ENCODE measurements at places on chromosomes 1 and 21.

GRCh38 chr1:53066488-53066887 lies 4.5 kb downstream of the PODN start:
- DNase-seq = no peak

GRCh38 chr1:115432061-115432460 lies 94.0 kb upstream of the NGF start:
- DNase-seq = no peak

GRCh38 chr1:184771190-184771691 lies 16.6 kb upstream of the EDEM3 start:
- no peak for DNase-seq

DNA sequence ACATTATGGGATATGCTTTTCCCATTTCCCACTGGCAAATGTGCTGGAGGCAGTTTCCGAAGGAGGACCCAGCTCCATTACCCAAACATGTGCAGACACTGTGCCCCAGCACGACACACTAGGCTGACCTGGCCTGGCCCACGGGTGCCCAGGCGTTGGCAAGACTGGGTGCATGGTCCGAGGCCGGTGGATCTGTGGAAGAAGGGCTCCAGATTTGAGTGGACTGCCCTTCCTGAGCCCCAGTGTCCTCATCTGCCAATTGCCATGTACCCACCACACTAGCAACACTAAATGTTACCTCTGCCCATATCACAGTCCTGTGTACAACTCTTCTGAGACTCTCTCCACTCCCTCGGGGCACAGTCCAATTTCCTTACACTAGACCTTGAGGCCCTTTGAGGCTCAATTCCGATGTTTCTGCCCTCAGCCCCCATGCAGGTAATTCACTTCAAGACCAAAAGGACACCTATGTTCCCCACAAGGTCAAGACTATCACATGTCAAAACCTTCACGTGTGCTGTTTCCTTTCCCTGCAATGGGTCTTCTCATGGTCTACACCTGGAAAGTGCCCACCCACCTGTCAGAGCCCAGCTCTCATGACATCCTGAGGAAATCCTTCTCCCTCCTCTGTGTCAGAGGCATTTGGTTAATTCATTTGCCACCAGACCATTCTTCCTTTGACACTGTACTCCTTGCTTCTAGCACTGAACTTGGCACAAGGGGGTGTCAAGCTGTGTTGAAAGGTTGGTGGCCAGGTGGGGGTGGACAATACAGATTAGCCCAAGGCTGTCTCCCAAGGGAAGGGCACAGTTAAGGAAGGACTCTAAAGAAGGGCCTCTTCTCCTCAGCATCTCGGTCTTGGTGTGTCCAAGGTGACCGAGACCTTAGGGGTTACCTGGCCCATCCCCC lies 124.9 kb downstream of the DMRTB1 start:
- DNase-seq = no peak

- DNase-seq = no peak
Observed at GRCh38 chr1:163837206-163837605, 515.5 kb downstream of the NUF2 start.

DNA sequence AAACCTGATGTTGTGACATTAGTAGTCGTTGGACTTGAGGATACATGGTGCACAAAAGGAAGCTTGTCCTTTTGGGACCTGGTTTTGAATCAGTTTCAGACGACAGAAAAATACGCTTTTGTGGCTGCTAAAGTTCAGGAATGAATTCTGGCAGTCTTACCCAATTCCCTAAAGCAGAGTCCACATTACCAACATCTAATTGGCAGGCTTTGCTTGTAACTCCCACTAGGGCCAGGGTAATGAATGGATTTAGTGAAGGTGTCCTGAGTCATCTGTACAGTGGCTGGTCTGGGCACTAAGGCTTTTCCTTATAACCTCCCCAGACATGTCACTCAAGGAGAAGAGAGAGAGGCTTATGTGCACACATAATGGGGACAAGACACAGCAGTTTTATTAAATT lies 66.2 kb upstream of the RNPC3 start:
- no peak for DNase-seq

- no peak for DNase-seq
Observed at GRCh38 chr1:178768423-178768822, 43.4 kb downstream of the RALGPS2 start.

DNA sequence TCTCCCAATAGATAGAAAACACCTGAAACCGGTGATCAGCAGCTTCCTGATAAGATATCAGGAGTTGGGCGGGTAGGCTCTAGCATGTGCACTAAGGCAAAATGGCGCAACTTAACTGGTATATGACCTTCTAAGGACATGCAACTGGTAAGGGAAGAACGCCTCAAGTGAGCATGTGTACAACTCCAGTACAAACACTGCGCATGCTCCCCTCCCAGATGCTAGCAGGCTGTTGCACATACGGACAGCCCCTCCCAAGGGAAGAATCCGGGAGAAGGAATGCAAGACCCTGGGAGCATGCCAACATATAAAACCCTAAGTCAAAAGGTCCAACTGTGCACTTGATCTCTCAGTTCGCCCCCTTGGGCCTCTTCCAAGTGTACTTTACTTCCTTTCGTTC lies 110.8 kb downstream of the TSEN15 start:
- no peak for DNase-seq

DNA sequence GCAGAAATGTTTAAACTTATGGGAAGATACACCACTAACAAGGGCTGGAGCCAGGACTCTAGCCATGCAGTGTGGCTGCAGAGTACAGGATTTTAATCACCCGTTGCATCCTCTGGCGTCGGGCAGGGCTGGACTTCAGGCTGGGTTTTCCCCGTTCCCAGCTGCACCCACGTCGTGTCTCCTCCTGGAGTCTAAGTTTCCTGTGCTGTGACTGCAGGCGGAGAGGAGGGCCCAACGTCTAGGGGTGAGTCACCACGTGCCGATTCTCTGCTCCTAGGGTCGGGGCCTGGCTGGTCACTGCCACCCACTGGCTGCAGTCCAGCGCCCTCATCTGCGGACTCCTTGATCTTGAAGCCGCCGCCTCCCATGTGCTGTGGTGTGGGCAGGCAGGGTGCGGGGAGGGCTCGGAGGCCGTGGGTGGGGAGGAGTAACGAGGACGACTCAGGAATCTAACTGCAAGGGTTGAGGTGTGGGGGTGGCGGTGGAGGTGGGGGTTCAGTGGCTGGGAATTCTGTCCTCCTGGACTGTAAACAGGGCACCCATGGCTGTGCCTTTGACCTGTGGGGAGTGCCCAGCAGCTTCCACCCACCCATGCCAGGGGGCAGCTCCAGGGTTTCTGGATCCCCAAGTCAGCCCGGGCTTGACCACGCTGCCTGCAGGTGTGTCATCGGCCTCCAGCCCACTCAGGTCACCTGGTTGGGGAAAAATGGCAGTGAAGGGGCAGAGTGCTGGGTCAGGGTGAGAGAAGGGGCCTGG lies 77.8 kb downstream of the ALPL start:
- DNase-seq = no peak

DNA sequence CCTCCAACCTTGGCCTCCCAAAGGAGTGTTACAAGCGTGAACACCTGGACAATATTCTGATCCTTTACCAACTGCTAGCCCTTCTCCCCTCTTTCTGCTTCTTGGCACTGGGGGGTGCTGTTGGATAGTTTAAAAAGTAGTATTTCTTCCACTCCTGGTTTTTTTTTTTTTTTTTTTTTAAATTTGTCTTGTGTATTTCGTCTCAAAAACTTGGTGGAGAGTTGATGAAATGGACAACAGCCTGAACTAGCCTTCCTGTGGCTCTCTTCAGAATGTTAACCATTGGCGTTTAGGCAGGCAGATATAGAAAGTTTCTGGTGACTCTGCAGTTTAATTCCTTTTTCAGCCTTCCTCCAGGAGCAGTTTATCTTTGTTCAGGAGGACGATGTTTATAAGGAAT lies 69.7 kb upstream of the USP24 start:
- no peak for DNase-seq

- no peak for DNase-seq
Observed at GRCh38 chr1:30778154-30778978, 20.8 kb upstream of the LAPTM5 start.

Data from stimulated activated CD8-positive, alpha-beta memory T cell treated with anti-CD3 and anti-CD28 coated beads, Interleukin-15, amount 100 ng/mL, for 1 hour (primary cell).